ENCODE measurements at places on chromosomes 1 and 21.
A peak's percentile ranks its signal among the peaks of the same experiment; 100 is the strongest.

GRCh38 chr1:109881906-109882287 lies 28.8 kb upstream of the CSF1 start:
- DNase-seq: no peak

- no peak for DNase-seq
Measured at GRCh38 chr1:183019860-183020259, 3.4 kb upstream of the LAMC1 start.

GRCh38 chr21:45088116-45088515 lies 13.7 kb downstream of the ADARB1 start:
- DNase-seq: no peak

DNA sequence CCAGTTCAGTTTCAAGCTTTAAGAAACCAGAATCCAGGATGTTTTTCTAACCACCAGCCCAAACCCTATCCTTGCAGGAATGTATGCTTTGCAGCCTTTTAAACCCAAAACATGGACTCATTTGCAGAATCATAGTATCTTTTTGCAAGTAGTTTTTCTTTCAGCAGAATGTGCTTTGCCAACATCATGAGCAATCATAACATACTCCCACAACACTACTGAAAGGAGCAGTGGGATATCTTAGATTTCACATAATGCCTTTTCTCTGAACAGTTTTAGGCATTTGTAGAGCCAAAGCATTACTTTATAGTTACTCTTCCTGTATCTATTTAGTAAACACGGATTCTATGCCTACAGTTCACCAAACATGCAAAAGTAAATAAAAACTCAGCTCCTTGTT lies 10.0 kb upstream of the SH2D2A start:
- DNase-seq: no peak

- DNase-seq: peak; percentile 27
Measured at GRCh38 chr1:4027492-4028138, 127.5 kb upstream of the C1orf174 start.

- no peak for DNase-seq
Measured at GRCh38 chr1:108749081-108749480, 2.6 kb downstream of the STXBP3 start.

GRCh38 chr1:181249186-181249585 lies 160.7 kb downstream of the IER5 start:
- DNase-seq: no peak

GRCh38 chr21:39346206-39346605 lies 2.7 kb downstream of the HMGN1 start:
- DNase-seq: no peak

DNA sequence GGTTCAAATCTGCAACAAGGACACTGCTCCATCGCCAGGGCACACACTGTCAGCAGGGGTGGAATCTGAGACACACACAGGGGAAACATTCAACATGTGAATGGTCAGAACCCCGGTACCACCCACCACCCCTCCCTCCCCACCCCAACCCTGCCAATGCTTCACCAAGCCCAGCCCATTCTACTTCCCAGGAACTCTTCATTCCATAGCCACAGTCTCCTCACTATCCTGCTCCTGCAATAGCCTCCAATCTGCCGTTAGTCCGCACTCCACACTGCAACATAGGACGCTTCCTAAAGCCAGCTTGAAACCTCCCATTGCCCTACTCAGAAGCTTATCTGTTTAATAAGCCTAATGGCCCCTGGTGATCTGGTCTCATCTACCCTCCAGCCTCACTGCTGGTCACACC lies 7.5 kb upstream of the RAB3B start:
- no peak for DNase-seq

- no peak for DNase-seq
Measured at GRCh38 chr1:201676197-201676596, 137.3 kb downstream of the NAV1 start.

DNA sequence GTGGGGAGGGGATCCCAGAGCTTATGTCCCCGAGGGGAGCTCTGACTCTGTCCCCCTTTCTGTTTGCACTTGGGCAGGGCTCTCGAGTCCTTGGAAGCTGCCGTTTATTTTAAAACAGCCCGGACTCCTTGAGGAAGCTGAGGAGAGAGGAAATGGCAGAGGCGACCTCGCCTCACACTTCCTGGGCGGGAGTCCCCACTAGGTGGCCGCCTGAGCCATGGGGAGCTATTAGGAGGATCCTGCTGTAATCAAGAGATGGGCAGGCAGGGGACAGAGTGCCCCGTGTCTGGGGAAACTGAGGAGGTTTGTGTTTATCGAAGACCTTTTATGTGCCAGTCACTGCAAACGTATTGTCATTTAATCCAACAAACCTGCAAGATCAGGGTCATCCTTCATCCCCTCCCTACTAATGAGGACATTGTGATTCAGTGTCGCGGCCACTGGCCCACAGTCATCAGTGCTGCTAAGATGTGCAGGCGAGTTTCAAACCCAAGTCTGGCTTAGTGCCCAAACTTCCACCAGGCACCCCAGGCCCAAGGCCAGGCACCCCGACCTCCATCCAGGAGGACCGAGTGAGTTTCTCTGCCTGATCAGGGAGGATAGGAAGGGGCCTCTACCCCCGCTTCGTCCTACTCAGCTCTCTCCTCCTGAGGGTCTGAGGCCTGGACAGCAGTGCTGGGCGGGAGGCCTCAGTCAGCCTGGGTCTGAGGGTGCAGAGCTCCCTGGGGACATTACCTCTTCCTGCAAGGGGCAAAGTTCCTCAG lies 316.9 kb upstream of the VAMP3 start:
- DNase-seq: no peak

GRCh38 chr1:209154912-209155311 lies 428.6 kb upstream of the CAMK1G start:
- DNase-seq: no peak

GRCh38 chr1:170545476-170545875 lies 13.5 kb downstream of the GORAB start:
- DNase-seq: no peak

- no peak for DNase-seq
Measured at GRCh38 chr1:169479363-169480066, 6.2 kb downstream of the SLC19A2 start.

DNA sequence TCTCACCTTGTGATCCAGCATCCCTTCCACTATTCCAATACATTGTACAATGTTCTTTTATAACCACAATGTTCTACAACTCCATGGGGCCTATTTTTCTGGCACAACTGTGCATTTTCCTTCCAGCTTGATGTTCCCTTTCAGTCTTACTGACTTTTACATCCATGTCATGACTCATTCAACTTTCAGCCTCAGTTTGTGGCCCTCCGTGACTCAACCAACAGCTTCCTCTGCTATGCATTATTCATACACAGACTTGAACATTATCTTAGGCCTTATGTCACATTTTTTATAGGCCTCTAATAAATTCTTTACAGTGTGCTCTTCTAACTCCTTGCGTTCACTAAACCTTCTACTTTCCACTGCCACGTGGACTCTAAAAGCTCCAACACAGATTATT lies 119.4 kb upstream of the PRMT6 start:
- DNase-seq: no peak
